ENCODE measurements at places on chromosomes 7 and 10. TPM values are rescaled to one million over a fixed set of nuclear protein-coding genes. Genes with fewer than 3 reads are reported as not detected.

The TIAL1 gene
- 27.5 TPM for total RNA-seq

The TLX1 gene
- 0.14 TPM for total RNA-seq

The UPK3BL1 gene
- 4.7 TPM for total RNA-seq

The EBF3 gene
- total RNA-seq: 0.24 TPM

The NAT16 gene
- total RNA-seq: not detected

The ICA1 gene
- total RNA-seq: 51.6 TPM

The DYDC2 gene
- total RNA-seq: not detected

The CDHR3 gene
- total RNA-seq: 1.8 TPM

The ZNRF2 gene
- total RNA-seq: 5.2 TPM

The PDK4 gene
- not detected for total RNA-seq

The NRCAM gene
- 1.0 TPM for total RNA-seq

The VAX1 gene
- not detected for total RNA-seq

The TRIM4 gene
- total RNA-seq: 10.0 TPM

The OPTN gene
- 27.3 TPM for total RNA-seq

The TUBB8 gene
- total RNA-seq: 1.4 TPM

The DIP2C gene
- 3.9 TPM for total RNA-seq

The MCM10 gene
- 27.9 TPM for total RNA-seq

DNA sequence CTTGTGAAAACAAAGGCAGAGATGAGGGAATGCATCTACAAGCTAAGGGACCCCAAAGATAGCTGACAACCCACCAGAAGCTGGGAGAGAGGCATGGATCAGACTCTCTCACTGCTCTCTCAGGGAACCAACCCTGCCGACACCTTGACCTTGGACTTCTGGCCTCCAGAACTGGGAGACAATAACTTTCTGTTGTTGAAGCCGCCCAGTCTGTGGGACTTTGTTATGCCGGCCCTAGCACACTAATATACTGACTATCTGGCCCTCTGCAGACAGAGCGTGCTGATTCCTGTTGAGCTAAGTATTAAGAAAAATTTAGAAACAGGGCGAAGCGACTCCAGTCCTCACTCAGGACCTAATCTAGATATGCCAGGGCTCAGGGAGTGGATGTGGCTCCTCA lies 144.3 kb upstream of the TCF7L2 start:
- DNase-seq: no peak

DNA sequence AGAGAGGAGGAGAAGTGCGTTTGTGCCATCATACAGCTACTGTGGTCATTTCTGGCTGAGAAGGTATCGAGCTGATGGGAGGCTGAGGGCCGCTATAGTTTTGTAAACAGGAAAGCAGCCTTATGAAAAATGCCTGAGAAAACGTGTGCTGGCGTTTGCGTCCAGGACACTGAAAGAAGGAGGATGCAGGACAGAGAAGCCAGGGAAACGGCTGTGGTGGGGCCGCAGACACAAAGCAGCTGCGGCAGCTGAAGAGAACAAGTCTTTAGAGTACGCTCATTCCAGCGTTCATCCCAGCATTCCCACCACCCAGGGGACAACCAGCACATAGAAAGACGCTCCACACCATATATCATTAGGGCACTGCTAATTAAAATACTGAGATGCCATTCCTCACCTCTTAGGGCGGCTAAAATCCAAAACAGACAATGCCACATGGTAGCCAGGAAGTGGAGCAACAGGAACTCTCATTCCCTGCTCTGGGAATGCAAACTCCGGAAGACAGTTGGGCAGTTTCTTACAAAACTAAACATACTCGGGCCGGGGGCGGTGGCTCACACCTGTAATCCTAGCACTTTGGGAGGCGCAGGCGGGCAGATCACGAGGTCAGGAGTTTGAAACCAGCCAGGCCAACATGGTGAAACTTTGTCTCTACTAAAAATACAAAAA lies 18.4 kb downstream of the GNA12 start:
- no peak for DNase-seq

DNA sequence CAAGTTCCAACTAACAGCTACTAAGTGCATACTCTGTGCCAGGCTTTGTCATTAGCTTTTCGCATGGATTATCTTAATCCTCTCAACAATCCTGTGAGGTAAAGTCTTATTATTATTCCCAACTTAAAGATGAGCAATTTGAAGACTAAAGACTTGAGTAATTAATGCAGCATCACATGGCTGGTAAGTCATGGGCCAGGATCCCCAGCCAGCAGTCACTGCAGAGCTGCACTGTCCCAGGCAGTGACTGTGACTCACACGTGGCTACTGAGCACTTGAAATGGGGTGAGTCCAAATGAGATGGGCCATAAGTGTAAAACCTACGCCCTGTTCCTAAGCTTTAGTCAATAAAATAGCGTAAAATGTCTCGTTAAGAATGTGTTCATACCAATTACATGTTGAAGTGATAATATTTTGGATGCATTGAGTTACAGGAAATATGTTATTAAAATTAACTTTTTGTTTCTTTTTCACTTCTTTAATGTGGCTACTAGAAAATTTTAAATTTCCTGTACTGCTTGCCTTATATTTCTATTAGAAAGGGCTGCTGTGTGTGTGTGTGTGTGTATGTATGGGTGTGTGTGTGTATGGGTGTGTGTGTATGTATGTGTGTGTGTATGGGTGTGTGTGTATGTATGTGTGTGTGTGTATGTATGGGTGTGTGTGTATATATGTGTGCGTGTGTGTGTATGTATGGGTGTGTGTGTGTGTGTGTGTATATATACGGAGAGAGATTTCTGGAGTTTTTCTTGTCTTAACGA lies 756.3 kb downstream of the AUTS2 start:
- DNase-seq: no peak

GRCh38 chr7:117020591-117020973 lies 67.3 kb downstream of the ST7 start:
- DNase-seq: peak; percentile 63

GRCh38 chr7:129886167-129886817 lies 66.5 kb downstream of the UBE2H start:
- DNase-seq: peak; percentile 36

DNA sequence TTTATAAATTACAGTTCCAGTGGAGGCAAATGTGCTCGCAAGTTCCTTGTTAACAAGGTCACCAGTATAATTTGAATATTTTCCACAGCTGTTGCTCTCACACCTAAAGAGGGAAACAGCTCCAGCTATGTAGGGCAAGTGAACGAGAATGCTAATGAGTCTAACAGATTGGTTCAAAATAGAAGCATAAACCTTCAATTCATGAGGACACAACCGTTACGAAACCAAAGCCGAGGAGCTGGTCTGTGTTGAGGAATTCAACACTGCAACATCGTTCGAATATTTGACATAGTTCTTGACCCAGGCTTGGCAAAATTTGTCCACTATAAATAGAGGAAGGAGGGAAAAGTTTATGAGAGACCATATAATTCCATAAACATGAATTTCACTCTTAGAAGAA lies 161.3 kb downstream of the KLF6 start:
- no peak for DNase-seq

DNA sequence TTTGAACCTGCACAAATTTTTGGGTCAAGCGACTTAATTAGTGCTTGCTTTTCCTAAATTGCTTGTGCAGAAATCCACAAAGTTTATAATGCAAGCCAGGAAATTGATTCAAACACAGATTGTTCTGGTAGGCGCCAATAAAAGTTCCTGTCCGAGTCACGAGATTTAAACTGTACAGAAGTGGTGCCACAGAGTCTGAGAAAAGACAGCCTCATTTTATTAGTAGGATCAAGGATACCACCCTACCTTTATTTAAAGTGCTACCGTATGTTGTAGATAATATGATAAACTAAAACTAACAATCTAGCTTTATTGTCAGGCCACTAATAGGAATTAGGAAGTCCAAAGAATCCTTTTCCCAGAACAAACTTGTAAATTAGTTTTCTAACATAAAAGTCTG lies 696.7 kb downstream of the TNS3 start:
- no peak for DNase-seq

GRCh38 chr10:102280397-102281101 lies 35.2 kb downstream of the GBF1 start:
- DNase-seq: peak; percentile 61

DNA sequence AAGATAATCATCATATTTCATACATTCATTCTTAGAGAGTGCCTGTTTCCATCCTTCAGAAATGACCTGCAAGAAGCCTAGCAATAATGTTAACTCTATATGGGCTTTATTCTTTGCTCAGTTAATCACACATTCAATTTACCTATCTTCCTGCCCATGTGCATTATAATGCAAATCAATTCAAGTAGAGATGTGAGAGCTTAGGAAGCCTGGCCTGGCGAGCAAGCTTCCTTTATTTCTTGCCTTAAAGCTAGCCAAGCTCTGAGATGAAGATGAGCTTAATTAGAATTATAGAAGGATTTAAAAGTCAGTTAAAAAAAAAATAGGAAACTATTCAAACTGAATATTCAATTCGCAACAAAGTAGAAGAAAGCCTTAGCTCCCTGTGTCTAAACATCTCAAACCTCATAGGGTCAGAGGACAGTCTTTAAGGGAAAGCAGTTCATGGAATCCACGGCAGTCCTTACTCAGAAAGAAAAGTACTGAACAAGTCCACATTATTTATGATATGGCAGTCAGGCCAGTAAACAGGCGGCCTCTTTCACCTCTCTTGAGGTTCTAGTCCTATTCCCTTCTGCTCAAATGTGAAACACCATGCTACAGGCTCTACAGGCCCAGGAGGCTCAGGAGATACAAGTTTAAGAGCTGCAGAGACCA lies 214.1 kb downstream of the TFEC start:
- no peak for DNase-seq

DNA sequence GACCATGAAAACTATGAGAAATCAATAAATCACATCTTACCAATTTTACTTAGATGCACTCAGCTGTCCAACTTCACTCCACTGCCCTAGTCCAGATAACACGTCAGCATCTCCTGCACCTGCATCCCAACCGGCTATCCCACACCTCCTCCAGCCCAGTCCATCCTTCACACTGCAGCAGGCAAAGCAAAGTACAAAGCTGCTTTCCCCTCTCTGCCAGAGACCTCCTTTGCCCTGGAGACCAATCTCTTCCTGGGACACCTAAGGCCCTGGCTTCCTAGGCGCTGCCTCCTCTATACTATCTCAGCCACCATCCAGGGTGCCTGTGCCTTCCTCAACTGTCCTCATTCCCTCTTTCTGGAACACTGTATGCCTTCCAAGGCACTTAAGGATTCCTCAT lies 90.3 kb upstream of the DDC start:
- DNase-seq: no peak

DNA sequence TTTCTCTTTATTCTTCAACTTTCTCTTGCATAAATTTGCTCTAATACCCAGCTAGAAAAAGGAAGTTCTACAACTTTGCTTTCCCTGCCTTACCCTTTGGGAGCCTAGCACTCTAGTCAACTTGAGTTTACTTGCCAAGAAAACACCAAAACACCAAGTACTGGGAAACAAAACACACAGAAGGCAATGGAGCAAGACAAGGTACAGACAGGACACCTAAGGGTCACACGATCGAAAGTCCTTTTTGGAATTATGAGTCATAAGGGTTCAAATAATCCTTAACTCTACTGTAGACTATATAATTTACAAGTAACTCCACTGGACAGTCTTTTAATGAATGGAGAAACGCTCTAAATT lies 42.6 kb upstream of the ANAPC16 start:
- no peak for DNase-seq

GRCh38 chr10:31476088-31476487 lies 157.1 kb downstream of the ZEB1 start:
- no peak for DNase-seq

DNA sequence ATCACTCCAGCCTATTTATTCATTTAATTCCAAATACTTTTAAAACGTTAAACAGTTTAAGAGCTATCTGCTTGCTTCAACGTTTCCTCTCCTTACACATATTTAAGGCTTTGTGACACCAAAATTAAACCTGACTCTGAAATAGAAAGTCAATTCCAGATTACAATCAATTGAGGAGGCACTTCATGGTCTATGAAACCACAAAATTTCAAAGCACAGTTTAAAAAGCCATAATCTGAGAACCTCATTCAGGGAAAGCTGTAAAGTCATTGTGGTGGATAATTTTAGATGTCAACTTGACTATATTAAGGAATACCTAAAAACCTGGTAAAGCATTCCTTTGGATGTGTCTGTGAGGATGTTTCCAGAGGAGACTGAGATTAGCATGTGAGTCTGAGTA lies 6.2 kb downstream of the SNX13 start:
- no peak for DNase-seq

GRCh38 chr7:46150202-46150601 lies 229.1 kb upstream of the IGFBP3 start:
- DNase-seq: no peak

DNA sequence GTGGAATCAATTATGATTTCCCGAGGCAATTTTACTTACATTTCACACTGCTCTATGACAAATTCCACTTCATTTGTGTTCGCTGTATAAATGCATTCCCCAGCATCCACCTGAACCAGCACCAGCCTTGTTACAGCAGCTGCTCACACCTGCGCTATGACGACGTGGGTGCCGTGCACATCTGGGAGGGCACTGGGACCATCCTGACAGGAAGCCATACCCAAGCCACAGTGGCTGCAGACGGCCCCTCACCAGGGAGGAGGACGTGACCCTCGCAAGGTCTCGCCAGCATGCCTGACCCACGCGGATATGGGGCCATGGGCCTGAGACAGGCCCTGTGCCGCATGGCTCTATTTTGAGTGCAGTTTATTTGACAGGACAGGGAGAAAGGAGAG lies 201.3 kb downstream of the MAD1L1 start:
- DNase-seq: no peak

GRCh38 chr10:111677759-111678158 lies 505.8 kb downstream of the GPAM start:
- peak; percentile 5 for DNase-seq

DNA sequence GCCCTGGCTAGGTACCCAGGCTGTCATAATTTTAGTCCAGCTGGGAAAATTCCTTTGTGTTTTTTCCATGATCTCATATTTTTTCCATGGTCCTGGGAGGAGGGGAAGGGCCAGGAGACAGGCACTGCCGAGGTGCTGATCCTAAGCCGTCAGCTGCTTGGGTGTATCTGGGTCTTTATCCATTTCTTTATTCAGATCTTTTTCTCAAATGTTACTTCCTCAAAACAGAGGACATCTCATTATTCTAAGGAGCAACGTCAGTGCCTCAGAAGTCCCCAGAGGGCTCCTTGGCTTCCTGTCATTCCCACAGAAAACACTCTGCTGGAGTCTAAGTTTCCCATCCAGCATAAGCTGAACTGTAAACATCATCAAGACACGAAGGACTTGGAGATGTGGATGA lies 2.8 kb upstream of the OR6V1 start:
- no peak for DNase-seq

- no peak for DNase-seq
Measured at GRCh38 chr10:6811153-6811552, 231.1 kb upstream of the PRKCQ start.

GRCh38 chr7:43513251-43513650 lies 69.7 kb upstream of the STK17A start:
- peak; percentile 35 for DNase-seq

GRCh38 chr7:151808400-151809145 lies 68.3 kb downstream of the PRKAG2 start:
- DNase-seq: peak; percentile 91

DNA sequence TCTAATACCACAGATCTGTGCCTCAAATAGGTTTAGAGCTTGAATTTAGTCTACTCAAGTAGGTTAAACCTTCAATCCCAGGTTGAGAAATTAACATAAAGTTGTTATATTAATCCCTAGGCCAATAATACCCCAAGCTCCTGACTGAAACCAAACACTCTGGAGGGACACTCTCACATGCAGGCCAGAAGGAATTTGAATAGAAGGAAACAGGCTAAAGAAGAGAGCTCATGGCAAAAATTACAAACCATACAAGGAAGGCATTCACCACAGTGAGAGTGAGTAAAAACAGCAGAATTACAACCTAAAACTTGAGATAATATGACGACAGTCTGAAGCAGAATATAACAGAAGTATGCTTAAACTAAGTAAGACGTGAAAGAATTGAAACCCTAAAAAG lies 76.1 kb upstream of the PDK4 start:
- no peak for DNase-seq
